Muscle of leg (tissue), 16 donors: ENCODE measurements at places on chromosomes 16 and 17. TPM values are rescaled to one million over a fixed set of nuclear protein-coding genes. Genes with fewer than 3 reads are reported as not detected.

NOB1 gene
- 47.1 TPM for polyA plus RNA-seq

ALDH3A2 gene
- polyA plus RNA-seq: 32.1 TPM

SULT1A2 gene
- 1.1 TPM for polyA plus RNA-seq

BPTF gene
- polyA plus RNA-seq: 61.1 TPM

SCGB1C2 gene
- 0.68 TPM for polyA plus RNA-seq
